Stimulated activated CD8-positive, alpha-beta memory T cell treated with anti-CD3 and anti-CD28 coated beads, Interleukin-4, amount 100 ng/mL, for 24 hours (primary cell): ENCODE measurements at places on chromosomes 2 and 18.

DNA sequence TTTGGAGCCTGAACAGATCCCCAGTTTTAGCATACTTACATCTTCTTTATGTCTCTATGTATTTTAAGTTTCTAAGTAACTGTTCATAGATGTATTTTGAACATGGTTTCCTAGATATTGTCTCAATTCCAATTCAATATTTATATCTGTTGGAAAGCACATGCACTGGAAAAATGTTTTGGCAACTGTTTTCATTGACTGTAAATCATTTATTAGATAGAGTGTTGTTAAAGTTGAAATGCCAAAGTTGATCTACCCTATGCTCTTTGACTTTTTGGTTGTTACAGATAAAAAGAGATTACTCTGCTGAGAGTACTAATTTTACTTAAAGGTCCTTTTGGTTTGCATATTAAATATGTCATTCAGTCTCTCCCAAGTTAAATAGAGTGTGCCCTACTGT is 345.0 kb upstream of the NRP2 start:
- DNase-seq, result no peak

- DNase-seq, result no peak
These were observed 1.3 kb downstream of the HS6ST1 start for GRCh38 chr2:128317181-128317898.

- DNase-seq, result no peak
These were observed 48.3 kb downstream of the ZNF804A start for GRCh38 chr2:184646593-184646992.

- DNase-seq, result no peak
These were observed 122.3 kb upstream of the SIX2 start for GRCh38 chr2:45131587-45131986.

- DNase-seq, result no peak
These were observed 723.9 kb downstream of the SOCS6 start for GRCh38 chr18:71012789-71013188.

DNA sequence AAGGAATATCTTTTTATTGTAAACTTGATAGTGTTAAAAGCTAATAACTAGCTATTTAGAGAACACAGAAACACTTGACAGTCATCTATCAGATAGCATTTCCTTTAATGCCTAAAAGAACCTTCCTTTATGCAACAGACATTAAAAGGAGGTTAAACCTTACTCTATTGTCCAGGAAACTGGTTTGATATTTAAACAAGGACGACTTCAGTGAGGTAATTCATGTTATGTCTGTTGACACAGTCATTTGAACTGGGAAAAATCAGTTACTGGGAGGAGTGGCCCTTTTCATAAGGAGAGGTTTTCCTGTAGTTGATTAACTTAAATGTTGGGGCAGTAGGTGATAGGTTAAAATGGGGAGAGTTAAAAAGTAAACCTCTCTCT is 6.7 kb downstream of the TGIF1 start:
- no peak for DNase-seq

GRCh38 chr2:121897335-121897970 is 142.0 kb downstream of the TSN start:
- no peak for DNase-seq

- no peak for DNase-seq
These were observed 120.5 kb downstream of the GULP1 start for GRCh38 chr2:188412190-188412589.

DNA sequence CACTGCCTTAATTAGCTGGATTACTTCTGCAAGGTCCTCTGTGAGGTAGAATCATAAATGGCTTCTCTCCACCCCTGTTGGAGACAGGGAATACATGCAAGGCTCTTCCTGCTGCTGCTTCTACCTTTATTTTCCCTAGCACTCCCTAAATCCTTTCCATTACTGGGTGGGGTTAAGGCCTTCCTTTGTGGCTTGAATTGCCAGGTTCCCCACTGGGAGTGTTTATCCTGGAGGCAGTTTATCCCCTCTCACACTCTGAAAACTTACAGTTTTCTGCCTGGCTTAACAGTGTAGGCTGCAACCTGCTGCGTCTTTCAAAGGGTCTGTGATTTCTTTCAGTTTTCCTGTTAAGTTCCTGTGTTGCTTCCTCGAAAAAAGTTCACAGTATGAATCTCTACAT is 1062.3 kb upstream of the CRIM1 start:
- no peak for DNase-seq

GRCh38 chr2:98448441-98449145 is 3.9 kb downstream of the INPP4A start:
- no peak for DNase-seq

- no peak for DNase-seq
These were observed 1269.4 kb upstream of the CHAC2 start for GRCh38 chr2:52498077-52498750.

DNA sequence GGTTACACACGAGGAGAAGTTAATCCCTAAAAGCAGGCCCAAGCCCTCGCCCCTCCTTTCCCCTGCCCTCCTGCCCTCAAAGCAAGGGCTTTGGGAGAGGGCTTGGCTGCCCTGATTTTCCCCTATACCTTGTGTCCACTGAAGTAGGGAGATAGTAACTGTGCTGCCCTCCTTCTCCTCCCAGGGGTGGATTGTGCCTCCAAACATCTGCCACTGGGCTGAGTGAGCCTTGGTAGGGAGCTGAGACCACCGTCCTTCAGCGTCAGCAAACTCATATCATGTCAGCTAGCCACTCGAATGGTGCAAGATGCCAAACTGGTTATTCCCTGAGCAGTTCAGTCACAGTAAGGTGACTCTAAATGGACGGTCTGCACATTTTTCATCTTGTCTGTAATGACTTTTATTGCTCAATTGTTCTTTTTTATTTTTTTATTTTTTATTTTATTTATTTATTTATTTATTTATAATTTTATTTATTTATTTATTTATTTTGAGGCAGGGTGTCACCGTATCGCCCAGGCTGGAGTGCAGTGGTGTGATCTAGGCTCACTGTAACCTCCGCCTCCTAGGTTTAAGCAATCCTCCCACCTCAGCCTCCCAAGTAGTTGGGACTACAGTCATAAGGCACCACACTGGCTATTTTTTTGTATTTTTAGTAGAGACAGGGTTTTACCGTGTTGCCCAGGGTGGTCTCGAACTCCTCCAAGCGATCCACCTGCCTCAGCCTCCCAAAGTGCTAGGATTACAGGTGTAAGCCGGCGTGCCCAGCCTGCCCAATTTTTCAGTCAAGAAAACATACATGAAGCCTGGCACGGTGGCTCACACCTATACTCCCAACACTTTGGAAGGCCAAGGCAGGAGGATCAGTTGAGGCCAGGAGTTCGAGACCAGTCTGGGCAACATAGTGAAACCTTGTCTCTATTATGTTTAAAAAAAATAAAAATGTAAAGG is 8.7 kb downstream of the PCBP1 start:
- no peak for DNase-seq

- peak; percentile 18 for DNase-seq
These were observed 30.2 kb downstream of the LONRF2 start for GRCh38 chr2:100292022-100292580.

DNA sequence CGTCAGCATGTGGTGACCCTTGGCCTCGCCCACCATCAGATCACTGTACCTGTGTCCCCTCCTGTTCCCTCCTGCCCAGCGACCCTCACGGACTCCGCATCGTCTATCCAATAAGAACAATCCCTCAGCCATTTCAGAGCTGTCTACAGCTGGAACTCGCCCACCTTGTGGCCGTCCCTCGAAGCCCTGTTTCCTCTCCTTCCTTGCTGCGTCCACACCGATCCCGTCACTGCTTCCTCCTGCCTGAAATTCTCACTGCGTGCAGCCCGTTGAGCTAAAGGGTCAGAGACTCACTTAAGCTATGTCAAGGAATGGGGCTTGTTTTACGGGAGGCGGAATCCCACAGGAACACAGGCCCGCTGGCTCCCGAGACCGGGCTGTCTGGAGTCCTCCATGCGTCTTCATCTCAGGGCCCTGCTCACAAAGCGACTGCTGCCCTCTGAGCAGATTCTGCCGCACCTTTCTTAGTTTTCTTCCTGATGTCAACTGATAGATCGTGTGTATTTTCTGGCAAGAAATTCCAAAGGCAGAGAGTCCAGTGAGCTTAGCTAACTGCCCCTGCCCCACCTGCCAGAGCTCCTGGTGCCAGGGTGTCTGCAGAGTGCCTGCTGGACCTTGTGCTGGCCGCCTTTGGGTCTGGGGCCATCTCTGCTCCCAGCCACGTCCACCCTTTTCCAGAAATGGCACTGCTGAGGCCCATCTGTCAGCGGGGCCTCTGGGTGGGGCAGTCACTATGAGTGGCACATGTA is 35.3 kb downstream of the KLHL29 start:
- no peak for DNase-seq

- no peak for DNase-seq
These were observed 33.1 kb downstream of the GPC1 start for GRCh38 chr2:240468303-240469238.

DNA sequence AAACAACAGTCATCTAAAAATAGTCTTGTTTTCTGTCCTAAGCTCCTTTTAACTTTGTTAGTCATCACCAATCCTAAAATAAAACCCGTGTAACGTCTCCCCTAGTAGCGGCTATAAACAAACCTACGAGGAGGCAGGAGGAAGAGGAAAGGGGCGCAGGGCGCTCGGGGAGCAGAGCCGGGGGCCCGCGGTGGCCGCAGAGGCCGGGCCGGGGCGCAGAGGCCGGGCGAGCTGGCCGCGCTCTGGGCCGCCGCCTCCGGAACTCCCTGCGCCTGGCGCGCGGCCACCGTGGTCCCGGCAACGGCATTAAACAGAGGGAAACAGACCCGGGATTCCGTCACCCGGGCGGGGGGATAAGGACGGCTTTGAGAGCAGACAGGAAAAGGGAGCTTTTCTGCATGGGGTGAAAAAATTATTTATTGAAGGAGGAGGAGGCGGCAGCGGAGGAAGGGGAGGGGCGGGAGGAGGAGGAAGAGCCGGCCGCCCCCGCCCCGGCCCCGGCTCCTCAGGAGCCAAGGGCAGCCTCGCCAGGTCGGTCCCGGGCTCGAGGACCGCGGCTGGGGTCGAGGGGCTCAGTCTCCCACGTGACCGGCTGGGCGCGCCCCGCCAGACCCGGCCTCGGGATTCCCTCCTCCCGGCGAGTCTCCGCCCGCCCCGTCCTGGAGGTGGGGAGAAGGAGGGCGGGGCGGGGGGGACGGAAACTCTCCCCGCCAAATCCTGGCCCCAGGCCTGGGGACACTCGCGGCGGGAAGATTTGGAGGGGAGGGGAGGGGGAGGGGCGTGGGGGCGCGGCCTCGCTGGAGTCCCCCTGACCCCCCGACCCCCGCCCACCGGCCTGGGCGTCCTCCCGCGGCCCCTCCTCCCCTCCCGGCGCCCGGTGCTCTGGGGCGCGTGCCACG is 1.8 kb upstream of the NFATC1 start:
- no peak for DNase-seq

DNA sequence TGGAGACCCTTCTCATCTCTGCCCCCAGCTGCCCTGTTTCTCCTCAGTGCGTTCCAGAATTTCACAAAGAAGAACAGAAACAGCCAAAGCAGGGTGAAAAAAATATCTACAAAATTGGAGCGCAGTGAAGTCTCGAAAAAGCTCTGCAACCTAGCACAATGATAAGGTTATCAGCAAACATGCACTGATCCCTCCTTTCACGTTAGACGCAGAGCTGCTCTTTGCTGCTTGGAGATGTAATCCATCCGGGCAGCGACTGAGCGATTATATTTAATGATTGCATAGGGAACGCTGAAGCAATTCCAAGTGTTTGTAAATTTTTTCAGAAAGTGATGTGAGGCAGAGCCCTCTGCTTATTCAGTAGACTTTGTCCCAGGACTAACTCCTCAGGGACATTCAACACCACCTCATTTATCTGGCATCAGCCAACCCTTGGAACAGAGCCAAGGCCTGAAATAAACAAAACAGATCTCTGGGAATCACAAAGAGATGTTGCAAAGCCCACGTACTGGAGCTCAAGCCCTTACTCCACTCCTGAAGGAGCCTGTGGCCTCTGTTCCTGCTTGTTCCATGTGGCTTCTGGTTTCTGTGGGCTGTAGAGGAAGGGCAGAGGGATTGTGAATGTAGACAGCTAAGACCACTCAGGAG is 172.6 kb upstream of the BCL2L11 start:
- no peak for DNase-seq

DNA sequence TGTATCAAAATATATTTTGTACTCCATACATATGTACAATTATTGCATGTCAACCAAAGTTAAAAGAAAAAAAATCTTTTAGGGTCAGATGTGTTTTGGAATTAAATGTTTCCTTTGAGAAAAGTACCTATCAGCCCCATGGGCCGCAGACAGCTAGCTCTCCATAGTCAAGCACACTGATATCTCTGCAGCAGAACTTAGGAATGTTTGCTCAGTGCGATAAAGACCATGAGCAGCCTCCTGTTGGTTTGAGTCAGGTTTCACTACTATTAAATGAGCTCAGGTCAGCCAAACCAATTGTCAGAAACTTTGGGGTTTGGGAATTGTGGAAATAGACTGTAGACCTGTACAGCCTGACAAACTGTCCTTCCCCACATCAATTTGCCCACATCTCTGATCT is 33.7 kb downstream of the LCT start:
- DNase-seq, result no peak

DNA sequence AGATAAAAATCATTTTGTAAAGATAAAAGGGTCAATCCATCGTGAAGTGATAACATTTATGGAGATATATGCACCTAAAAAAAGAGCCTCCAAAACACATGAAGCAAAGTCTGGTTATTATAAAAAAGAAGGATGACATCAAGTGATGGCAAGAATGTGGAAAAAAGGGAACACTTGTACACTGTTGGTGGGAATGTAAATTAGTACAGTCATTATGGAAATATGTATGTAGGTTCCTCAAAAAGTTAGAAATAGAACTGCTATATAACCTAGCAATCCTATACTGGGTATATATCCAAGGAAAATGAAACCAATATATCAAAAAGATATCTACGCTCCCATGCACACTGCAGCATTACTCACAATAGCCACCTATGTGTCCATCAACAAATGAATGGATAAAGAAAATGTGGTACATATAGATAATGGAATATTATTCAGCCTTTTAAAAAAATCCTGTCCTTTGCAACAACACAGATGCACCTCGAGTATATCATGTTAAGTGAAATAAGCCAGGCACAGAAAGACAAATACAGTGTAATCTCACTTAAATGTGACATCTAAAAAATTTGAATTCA is 28.9 kb downstream of the ABCB11 start:
- DNase-seq, result no peak

DNA sequence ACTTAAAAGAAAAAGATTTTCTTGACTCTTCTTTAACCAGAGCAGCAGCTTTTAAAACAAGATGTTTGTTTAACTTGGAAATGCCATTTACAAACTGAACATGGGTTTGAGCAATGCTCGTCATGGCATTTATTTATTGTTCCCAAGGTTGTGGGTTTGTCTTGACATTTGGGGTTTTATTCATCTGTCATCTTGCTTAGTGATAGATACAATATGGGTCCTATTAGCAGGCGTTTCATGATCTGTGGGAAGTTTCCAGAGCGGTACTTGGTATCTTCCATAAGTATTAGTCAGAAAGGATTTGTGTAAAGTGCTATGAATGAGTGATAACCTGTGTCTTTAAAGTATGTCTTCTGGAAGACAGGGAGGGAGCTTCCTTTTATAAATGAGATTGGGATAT is 29.9 kb upstream of the MGAT5 start:
- DNase-seq, result no peak

DNA sequence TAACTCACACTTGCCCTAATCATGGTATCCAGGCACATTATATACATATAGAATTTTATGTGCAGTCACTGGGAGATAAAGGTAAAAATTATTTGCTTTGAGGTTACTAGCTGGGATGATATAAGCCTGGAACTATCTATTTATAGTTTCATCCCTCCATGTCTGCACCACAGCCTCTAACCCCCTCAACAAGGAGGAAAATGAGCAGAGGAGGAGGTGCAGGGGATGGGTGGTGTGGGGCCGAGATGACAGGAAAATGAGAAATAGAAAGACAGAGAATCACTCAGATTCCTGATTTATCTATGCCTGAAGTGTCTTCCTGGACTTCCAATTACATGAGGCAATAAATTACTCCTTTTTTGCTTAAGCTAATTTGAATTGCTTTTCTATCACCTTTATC is 145.2 kb downstream of the PIK3C3 start:
- no peak for DNase-seq
